Activated CD4-positive, alpha-beta T cell treated with anti-CD3 and anti-CD28 coated beads, Interleukin-2, amount 50 U/mL, for 1 hour (primary cell): ENCODE measurements at places on chromosomes 4 and X.

DNA sequence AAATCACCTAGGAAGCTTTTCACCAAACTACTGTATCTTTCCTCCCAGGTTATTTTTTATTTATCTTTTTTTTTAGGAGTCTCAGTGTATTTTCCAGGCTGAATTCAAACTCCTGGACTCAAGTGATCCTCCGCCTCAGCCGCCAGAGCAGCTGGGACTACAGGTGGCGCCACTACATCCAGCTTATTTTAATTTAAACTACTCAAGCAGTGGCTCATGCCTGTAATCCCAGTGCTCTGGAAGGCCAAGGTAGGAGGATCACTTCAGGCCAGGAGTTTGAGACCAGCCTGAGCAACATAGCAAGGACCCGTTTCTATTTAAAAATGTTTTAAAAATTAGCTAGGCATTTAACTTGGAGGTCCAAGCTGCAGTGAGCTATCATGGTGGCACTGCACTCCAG, 37.8 kb downstream of the LEF1 start:
- no peak for DNase-seq

DNA sequence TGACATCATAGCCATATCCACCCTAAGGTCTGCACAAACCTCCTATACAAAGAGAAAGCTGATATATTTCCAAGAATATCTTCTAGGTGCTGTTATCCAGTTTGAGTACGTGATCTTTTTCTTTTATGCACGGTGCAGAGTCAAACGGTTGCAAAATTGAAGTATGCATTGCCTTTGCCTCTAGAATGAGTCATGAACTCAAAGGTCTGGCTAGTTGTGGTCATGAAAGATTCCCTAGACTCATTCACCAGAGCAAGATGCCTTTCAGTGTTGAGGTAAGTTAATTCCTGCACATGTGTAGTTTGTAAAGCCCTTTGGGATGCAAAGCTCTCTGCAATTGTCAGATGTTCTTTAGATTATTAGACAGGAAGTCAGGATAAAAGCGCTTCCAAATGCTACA, 704.4 kb downstream of the PCDH19 start:
- no peak for DNase-seq

GRCh38 chr4:118975449-118976192, 87.0 kb downstream of the SYNPO2 start:
- no peak for DNase-seq

DNA sequence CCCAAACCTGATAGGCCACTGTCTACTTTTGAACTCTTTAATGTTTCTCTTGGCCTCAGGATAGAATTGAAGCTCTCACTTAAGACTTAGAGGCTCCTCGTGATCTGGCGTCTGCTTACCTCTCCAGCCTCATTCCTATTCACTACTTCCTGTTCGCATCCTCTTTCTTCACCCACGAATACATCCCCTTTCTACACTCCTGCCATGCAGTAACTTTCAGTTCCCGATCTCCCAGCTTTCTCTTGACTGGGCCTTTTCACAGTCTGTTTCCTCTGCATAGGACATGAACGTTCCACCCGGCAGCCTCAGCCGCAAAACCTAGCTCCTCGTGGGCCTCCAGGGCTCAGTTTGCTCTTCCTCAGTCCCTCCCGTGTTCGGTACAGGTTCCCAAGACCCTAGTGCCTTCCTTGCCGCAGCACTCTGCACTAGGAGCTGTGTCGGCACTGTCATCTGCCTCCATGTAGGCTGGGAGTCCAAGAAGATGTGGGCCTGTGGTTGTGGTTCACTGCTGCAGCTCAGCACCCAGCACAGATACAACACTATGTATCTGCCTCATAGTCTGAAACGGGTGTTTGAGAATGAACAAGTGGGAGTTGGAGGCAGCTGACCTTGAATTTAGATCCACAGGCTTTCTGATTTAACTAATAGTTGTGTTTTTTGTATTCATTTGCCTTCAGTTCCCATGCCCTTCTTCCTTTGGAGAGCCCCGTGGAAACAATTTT, 15.8 kb downstream of the RPL39 start:
- DNase-seq, result no peak

DNA sequence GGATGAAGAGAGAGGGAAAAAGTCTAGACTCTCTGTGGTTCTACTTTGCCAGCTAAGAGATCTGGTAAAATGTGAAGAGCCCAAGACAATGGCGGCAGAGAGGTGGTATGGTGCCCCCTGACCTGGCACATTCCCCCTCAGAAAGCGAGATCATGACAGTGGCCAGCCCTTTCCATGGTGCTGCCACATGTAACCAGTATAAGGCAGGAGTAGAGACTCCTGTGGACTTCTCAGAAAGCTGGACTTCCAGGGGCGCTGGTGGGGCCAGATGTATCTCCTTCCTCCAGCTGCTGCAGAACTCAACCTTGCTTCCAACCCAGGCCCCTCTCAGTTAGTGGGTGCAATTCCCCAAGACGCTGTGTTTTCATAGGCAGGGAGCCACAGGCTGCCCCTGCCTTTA, 9.6 kb downstream of the CTAG1A start:
- no peak for DNase-seq
